ENCODE measurements at places on chromosomes 2 and 18.

- no peak for DNase-seq
These were observed 35.7 kb downstream of the NOL10 start for GRCh38 chr2:10654069-10654468.

DNA sequence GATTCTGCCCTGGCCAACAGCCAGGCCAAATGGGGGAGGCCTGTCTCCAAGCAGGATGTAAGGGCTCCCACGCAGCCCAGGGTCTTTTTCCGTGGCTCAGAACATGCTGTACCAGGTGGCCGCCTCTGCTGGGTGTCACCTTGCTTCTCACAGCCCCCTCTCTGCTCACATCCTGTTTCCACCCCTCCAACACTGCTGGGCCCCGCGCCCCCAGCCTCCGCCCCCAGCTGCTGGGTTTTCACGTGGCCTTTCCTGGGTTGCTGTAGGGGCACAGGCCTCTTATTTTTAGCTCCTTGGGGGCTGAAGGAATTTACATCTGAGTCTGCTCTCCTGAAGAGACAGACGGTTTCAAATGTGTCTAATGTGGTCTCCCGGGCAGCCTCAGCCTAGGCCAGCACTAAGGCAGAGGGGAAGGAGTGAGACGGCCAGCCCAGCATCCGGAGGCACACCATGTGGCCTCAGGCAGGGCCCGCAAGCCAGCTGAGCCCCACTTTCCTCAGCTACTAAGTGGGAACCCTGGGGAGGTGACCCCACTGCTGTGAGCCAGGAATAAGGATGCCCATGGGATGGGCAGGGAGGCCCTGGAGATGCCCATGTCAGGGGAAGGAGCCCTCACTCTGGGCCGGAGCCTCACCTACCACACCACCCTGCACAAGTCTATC lies 18.7 kb upstream of the DUSP2 start:
- no peak for DNase-seq

DNA sequence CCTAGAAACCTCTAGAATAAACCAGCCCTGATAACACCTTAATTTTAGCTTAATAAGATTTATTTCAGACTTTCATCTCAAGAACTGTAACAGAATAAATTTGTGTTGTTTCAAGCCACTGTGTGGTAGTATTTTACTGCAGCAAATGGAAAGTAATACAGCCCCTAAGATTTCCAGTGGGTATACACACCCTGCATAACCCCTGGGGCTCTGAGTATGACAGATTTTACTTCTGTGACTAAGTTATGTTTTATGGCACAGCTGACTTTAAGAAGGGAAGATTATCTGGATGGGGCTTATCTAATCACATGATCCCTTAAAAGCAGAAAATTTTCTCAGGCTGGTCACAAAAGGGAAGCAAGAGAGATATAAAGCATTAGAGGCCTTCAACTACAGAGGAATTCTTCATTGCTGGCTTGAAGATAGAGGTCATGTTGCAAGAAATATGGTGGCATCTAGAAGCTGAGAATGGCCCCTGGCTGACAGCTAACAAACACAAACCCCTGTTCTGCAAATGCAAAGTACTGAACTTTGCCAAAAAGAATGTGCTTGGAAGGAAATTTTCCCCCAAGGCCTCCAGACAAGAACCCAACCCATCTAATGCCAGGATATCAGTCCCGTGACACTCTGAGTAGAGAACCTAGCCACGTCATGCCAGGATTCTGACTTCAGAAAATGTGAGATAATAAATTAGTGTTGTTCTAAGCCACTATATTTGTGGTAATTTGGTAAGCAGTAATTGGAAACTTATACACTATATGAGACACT lies 67.8 kb upstream of the SLC9A2 start:
- no peak for DNase-seq

DNA sequence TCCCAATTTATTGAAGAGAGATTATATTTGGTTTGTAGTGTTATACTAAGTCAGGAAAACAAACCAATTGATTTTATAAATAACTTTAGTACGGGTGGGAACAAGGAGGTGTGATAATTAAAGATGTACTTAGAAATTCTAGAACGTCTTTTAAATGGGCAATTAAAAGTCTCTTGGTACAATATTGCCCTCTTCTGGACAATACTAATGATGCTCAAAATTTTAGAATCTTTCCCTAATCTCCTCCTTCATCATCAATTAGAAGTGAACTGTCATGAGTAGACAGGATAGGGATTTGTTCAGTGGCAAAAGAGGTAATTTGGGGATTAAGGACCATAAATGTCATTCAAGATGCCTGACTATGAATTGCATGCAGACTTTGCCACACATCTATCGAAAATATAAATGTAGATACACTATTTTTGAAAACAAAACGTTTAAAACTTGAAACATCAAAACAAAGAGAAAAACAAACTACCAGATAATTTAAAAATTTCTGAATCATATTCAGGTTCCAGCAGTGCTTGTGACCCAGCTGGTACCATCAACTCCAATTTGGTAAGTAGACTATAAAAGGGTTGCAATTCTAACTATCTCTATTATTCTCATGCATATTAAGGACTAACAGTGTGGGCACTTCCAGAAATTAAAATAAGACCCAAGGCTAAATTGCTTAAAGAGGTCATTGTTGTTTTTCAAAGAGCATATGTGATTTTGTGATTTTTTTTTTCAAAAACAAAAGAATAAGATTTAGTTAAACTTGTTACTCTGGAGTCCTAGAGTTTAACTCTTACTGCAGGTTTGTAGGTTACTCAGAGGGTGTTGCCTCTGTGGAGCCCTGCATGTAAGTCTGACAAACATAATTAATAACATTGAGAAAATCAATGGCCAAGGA lies 123.5 kb downstream of the LAMA3 start:
- DNase-seq = no peak

DNA sequence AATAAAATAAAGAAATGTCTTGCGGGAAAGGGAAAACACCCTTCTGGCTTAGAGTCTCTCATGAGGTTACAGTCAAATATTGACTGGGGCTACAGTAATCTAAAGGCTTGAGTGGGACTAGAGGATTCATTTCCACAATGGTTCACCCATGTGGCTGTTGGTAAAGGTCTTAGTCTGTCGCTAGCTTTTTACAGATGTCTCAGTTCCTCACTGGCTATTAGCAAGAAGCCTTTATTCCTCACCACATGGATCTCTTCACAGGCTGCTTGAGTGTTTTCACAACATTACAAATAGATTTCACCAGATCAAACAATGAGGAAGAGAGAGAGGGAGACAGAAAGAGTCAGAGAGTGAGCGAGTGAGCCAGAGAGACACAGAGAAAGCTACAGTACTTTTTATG lies 8.3 kb upstream of the ZC3H15 start:
- DNase-seq = no peak

DNA sequence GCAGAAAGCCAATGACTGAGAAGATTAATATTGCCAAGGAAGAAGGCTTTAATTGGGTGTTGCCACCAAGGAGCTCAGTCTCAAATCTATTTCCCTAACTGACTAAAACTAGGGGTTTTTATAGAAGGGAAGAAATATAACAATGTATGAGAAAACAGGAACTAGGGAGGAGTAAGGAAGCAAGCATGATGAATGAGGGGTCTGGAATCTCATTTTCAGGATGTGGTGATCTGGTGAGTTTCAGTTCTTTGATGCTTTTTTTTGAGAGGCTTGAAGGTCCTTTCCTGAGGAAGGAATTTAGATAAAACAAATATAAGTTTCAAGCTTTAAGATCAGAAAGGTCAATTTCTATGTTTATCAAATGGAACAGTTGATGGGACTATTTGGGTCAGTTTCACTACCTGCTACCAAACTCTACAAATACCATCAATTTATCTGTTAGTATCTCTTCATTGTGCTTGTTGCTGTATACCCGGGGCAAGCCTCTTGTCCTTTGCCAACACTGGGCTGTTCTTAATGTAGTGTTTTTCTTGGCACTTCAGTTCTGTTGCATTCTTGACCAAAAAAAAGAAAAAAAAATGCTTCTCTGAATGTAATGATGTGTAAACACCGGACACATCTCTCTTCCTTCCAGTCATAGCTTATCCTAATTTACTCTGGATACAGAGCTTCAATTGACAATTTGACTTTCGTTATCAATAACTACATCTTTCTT lies 357.0 kb downstream of the GALNT13 start:
- no peak for DNase-seq

DNA sequence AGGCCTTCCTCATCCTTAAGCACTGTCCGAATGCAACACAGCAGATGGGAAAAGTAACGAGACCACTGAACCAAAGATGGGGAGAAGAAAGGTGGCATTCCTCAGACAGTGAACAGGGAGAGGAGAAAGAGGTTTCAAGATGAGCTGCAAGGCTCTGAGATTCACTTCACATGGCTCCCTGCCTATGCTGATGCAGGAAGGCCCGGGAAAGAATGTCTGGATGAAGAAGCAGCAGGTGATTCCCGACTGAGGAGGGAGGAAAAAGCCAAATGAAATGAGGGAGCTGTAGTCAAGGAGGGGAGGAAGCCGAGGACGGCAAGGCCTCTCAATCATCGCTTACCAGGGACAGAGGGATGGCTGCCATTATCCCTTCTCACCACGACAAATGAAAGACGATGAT lies 98.5 kb upstream of the BOD1L2 start:
- DNase-seq = no peak

DNA sequence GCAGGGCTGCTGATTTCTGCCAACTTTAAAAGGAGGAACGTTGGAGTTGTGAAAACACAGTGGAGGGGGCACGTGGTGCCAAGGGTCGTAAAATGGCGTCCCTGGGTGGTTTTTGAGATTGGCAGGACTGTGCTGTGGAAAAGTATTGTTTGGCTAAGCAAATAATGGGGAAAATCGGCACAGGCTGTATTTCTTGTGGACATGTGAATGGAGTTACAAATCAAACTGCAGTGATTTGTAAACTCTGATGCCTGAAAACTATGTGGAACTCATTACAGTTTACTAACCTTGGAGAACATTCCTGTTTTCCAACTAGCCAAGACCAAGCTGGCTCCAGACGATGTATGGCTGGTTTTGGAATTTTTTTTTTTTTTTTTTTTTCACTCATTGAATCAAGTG lies 68.7 kb downstream of the KCTD1 start:
- no peak for DNase-seq

- no peak for DNase-seq
These were observed 72.8 kb downstream of the ZNF521 start for GRCh38 chr18:25279133-25279532.

GRCh38 chr18:80035997-80036396 lies 1.8 kb downstream of the RBFA start:
- DNase-seq = no peak

DNA sequence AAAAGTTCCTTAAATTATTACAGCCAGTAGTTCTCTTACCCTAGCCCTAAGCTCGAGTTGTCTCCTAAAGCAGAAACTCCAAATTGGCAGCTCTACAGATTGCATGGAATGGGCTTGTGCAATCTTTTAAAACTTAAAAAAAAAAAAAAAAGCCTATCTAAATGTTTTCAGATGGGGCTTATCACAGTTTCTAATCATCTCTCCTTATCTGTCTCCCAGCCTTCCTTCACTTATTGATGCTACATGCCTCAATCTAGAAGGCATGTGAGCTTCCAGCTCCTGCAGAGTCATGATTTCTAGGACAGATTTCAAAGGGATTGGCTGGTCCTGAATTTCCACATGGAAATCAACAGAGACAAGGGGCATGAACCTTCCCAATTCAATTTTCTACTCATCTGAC lies 33.1 kb upstream of the PELI1 start:
- no peak for DNase-seq

DNA sequence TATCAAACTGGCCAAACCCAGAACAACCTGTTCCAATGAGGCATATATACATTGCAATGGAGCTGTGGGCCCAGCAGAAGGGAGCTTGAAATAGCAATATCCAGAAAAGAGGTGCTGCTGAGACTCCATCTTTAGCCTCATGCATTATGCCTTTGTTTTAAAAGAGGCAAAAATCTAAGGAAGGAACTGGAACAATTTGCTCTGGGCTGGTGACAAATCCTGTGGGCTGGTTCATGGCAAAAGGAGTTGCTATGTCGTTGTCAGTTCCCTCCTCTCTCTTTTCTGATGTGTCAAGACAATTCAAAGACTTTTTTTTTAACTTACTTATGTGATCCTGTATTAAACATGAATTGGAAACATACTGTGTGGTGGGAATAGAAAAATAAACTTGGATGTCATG lies 124.2 kb upstream of the FSHR start:
- no peak for DNase-seq

DNA sequence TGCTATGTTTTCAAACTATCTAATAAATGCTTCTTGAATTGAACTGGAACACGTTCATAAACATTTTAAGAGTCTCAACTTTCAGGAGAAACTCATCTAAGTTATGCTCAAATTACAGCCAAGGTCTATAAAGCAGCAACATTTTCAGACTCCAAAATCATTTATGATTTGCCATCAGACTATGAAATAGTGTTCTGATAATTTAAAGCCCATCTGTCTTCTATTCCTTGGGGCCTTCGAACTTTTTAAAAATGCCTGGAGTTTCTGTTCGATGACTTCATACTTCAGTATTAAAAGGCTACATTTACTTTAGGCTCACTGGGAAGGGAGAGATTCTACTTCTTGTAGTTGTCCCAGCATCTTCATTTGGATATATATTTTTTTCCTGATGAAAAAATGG lies 73.6 kb upstream of the NXPH2 start:
- DNase-seq = no peak

DNA sequence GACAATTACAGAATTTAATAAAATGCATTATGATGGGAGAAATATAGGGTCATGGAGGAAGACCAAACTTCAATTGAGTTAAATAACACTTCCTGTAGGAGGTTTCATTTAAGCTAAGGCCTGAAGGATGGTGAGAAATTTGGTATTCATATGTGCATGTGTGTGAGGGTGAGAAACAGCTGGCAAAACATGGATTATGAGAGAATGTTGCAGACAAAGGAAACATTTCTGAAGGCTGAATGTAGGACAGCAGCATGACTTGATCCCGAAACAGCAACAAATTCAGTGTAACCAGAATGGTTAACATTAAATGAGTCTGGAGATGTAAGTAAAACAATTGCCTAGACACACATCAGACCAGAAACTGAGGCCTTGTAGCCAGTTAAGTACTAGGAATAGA lies 630.8 kb downstream of the NR4A2 start:
- no peak for DNase-seq

DNA sequence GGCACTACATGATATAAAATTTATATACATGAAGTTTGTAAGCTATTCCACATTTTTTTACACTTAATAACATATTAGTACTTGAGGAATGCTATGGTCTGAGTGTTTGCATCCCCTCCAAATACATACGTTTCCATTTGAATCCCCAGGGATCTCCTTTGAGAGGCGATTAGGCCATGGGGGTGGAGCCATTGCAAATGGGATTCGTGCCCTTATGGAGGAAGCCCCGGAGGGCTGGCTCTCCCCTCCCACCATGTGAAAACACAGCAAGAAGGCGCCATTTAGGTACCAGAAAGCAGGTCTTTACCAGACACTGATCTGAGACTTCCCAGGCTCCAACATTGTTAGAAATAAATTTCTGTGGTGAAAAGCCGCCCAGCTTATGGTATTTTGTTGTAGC lies 20.8 kb upstream of the MBP start:
- no peak for DNase-seq

Measured in cerebellar nuclear complex (tissue), 1 donor.